WERI-Rb-1 (cell line): ENCODE measurements at places on chromosomes 4 and X.

GRCh38 chr4:146534178-146534577 is 12.4 kb upstream of the SLC10A7 start:
- DNase-seq = no peak

DNA sequence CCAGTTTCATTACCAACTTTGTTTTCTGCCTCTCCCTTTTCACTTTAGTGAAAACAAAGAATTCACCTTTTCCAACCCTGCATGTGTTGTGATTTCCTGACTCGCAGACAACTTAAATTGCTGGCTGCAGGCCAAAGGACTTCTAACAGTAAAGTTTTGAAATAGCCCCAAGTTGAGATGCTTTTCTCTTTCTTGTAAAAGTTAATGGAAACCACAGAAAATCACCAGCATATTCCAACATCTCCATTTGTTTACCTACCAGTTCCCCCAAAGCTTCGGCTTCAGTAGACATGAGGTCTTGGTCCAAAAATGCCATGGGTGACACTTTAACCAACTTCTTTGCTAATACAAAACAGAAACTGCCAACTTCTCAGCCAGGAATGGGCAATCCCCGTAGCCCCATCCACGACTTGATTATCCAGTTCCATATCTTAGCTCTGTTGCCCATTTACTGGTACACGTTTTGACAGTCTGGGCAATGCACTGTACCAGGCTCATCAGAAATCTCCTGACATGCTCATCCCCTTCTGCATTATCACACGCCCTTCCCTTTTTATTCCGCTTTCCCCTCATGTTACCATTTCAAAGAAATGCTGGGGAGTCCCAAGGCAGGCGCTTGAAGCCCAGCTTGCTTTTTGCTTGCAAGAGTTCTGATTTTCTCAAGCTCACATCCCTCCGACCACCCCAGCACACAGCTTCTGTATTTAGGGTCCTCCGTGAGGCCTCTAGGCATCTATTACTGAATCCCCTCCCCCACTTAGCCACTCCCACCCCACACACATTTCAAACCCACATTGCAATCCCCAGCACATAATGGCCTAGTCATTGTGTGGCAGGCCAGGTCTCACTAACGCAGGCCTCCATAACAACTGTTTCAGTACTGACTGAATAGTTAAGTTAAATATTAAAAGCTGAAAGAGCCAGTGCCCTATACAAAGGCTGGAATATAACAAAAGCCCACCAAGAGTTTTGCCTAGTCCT is 137.9 kb upstream of the S100G start:
- no peak for DNase-seq

GRCh38 chr4:140943486-140944198 is 187.5 kb upstream of the TBC1D9 start:
- DNase-seq = no peak

GRCh38 chr4:40749717-40750460 is at the start of gene NSUN7:
Gene NSUN7, plus strand, starts transcription at chr4:40749955. Its CDS starts 739 bp downstream, at chr4:40750694.
- peak; percentile 89 for DNase-seq

DNA sequence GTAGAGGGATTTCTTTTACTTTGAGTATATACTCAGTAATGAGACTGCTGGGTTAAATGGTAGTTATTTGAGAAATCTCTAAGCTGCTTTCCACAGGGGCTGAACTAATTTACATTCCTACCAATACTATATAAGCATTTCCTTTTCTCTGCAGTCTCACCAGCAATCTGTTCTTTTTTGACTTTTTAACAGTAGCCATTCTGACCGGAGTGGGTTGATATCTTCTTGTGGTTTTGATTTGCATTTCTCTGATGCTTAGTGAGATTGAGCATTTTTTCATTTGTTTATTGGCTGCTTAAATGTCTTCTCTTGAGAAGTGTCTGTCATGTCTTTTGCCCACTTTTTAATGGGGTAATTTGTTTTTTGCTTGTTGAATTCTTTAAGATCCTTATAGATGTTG is 43.3 kb downstream of the SPCS3 start:
- DNase-seq = no peak

DNA sequence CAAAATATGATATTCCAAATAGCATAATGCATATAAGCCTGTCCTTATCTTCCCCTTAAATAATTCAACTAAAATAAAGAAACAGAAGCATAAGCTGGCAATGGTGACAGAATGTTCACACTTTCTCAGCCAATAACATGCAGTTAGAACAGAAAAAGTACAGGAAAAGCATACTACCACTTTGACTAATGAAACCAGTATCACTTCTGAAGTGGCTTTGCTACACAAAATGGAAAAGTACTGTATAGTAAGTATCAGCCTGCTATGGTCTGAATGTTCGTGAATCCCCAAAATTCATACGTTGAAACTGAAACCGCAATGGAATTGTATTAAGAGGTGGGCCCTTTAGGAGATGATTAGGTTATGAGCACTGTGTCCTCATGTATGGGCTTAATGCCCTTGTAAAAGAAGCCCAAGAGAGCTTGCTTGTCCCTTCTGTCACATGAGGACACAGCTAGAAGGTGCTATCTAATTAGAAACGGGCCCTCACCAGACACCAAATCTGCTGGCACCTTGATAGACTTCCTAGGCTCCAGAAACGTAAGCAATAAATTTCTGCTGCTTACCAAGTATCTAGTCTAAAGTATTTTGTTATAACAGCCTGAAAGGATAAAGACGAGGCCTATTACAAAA is 102.6 kb downstream of the PRDM5 start:
- no peak for DNase-seq

- DNase-seq = no peak
Measured at GRCh38 chrX:123563167-123563566, 169.7 kb downstream of the THOC2 start.

DNA sequence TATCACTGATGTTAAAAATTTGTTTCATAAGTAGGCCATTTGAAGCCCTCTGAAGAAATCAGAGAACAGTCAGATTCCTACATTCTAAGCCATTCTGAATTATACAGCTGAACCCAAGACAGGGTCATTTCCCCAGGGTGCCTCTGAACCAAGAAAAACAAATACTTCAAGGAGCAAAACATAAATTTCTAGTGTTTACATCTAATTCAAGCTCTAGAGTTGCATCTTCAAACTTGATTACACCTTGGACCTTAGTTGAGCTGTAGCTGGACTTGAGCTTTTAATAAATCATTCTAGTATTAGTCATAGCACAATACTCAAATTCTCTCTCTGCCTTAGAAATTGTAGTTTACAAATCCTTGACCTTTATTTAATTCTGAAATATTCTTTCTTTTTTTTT is 87.6 kb upstream of the IL15 start:
- no peak for DNase-seq

DNA sequence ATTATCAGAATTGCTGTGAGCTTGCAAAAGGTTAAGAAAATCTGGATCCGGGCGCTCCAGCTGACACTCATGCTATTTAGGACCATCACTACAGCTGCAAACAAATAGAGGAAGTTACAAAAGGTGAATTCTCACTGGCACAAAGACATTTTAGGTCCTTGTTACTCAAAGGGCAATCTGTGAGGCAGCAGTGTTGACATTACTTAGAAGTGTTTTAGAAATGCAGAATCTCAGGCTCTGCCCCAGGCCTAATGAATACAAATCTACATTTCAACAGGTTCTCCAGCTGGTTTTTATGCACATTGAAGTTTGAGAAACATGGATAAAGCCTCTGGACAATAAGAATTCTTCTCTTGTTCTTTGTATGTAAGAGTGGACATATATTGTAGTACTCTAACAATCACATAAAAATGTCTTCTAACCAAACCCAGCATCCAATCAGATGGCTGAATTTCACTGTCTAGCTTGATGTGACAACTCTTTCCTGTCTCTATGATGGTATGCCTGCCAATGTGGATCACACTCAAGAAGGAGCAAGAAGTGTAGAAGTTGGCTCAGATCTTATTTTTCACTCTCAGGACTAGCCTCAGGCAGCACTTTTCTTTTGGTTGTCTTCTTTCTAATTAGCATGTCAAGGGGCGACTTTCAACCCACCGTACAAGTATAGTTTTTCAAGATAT is 18.8 kb downstream of the SLC7A11 start:
- DNase-seq = no peak

GRCh38 chr4:121724671-121725070 is 27.9 kb upstream of the ANXA5 start:
- no peak for DNase-seq

DNA sequence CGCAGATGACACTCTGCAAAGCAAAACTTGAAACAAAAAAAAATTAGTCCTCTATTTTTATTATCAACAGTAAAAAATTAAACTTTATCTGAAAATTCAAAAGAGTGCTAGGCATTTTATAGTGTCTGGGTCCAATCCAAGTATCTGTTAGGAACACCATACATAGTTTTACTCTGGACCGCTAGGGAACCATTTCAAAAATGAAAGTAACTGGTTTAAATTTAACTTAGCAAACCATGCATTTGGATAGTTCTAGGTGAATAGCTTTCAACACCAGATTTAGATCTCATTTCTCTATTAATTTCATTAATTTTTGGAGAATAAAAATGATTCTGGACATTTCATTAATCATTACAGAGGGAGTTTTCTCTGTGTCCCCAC is 1.2 kb downstream of the KLKB1 start:
- DNase-seq = no peak

GRCh38 chr4:21092531-21092930 is 392.3 kb downstream of the PACRGL start:
- no peak for DNase-seq

DNA sequence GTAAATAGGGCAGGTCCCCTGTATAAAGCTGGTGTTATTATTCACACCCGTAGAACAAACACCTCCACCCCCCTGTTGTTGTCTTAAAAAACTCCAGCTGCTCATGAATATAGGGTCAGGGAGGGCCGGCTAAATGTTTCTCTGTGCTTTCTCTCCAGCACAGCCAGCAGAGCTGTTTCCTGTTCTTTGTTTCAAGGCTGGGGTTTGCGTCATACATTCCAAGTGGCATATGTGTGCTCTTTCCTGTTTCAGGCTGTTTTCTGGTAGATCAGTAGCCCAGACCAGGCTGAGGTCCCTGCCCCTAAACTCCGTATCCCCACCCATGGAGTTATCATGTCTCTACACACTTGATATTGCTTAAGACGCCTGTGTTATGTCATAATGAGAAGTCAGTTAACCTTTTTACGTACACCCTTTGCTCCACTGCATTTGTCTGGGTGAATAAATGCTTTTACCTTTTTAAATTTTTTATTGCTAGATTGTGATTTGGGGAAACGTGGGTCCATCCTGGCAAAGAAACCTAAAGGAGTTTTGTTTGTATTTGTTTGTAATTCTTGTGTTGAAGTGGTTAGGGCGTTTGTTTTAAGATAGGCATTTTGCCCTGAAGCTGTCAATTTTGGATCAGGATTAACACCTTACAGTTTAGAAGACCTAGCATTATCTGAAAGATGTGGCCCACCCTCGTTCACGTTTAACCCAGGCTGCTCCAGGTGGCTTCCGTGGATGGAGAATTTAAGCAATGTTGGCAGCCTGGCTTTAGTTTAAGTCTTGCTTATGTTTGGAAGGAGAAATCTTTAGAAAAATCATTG is 3.3 kb downstream of the KLF3 start:
- DNase-seq = peak; percentile 34

DNA sequence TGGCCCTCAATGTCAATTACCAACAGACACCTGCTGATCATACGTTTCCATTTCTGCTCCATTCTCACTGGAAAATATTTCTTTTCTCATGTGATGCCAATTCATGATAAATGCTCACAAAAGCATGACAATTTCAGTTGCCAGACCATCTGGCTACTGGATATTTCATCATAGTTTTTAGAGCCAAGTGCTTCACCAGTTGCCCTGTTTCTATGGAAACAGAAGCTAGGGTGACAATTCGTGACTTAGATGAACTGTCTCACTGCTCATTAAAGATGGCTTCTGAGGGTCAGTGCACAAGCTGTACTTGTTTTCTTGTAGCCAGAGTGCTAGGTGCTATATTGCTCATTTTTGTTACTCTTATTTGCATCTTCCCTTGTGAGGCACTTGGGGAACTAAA is 184.9 kb downstream of the COMMD8 start:
- no peak for DNase-seq

DNA sequence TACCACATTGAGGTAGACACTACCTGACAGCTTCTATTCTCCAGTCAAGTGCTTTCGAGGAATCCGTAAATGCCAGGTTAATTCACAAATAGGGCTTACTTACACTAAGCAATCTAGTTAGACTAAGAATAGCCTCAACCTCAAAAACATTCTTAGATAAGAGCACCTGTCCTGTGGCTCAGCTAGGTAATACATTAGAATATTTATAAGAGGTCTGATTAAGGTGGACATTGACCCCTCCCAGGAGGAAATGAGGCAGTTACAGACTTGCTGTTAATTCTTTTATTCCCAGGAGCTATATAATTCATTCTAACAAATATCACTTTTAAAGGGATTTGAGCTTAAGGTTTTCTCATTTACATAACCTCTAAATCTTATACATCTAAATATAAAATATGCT is 758.1 kb downstream of the GRID2 start:
- DNase-seq = no peak

GRCh38 chrX:39008549-39008948 is 207.3 kb downstream of the MID1IP1 start:
- no peak for DNase-seq

DNA sequence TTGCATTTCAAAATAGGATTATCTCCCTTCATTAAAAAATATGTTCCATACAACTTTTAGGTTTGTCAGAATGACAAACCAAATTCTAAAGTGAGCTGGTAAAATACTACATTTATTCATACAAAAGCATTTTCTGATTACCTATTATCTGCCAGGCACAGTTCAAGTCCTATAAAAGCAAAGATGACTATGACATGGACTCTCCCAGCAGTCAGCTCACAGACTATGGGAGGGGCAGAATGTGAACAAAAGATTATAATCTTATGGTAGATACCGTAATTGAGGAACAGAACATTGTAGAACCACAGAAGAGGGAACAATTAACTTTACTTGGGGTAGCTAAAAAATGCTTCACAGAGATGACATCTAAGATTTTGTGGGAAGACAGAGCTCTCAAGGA is 12.4 kb downstream of the PAQR3 start:
- DNase-seq = no peak

DNA sequence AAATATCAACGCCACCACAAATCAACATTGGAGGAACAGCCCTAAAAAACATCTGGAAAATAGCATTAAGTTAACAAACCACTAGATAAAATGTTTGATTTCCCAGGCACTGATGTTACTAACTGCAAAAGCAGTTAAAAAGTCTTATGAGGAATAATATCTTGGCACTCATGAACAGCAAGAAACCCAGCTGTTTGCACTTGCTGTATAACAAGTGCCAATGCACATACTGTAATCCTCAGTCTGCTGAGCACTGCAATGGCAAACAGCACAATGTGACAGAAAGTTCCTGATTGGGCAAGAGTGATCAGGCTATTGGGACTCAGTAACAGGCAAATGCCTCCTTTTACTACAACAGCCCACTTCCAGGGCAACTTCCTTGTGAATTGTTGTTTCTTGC is 20.8 kb upstream of the SEC24B start:
- DNase-seq = no peak
